ENCODE measurements at places on chromosomes 4 and X.

DNA sequence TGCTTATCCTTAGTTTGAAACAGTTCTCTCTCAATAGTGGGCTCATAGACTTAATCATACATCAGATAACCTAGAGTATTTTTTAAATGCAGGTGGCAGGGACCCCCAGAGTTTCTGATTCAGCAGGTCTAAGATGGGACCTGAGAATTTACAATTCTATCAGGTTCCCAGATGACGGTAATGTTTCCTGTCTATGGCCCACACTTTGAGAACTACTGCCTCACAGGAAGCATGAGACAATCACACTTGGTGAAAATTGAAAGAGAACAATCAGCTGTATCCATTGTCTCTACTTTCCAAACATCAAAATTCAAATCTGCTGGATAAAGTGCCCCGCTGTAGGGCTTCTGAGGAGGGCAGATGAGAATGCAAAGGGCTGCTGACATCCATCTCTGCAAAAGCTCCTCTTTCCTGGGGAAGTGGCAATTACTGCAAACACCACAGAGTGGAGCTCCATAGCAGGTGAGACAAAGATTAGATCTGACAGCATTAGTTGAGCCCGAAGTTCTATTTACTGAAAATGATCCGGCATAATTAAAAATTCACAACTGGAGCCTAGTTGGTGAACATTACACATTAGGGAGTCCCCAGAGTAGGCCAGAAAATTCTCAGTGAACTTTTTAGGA lies 187.8 kb upstream of the MBNL3 start:
- no peak for DNase-seq

GRCh38 chr4:21656832-21657231 lies 291.7 kb downstream of the KCNIP4 start:
- no peak for DNase-seq

GRCh38 chrX:38937926-38938325 lies 136.7 kb downstream of the MID1IP1 start:
- no peak for DNase-seq

DNA sequence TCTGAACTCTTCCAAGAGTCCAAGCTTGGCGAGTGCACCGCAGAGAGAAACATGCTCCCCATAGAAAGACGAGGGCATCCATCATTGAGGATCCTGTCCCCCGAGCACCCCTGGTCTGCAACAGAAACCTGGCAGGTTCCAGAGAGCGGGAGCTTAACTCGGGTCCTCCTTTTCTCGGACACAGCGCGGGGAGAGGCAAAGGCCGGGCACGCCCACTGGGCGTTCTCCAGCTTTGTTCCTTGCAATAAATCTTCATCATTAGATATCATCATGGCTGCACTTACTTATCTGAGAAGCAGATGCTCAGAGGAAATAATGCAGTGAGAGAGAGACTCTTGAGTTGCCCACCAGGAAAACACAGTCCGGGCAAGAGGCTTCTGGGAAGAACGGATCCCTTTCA lies 90.1 kb upstream of the PSAPL1 start:
- no peak for DNase-seq

DNA sequence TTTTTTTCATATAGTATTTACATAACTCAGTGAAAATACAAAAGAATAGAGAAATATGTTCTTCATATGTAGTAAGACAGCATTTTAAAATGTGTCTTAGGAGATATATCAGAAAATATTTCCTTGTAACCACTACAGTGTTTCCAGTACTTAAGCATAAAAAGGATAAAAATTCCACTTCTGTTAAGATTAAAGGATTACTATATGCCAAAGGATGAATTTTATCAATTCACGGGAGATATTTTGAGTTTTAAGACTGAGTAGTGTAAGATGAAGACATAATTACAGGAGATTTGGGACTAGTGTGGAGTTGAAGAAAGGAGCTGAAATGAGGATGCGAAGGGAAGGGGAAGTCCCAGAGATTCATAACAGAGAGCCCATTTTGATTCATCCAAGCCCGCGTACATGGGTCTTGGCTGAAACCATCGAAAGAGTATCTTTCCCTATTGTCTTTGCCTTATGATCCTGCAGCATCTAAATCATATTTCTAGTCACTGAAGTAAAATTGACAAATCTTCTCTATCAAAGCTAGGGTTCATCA lies 58.7 kb downstream of the MAD2L1 start:
- DNase-seq: no peak

GRCh38 chr4:38566806-38567398 lies 97.1 kb upstream of the KLF3 start:
- DNase-seq: no peak

DNA sequence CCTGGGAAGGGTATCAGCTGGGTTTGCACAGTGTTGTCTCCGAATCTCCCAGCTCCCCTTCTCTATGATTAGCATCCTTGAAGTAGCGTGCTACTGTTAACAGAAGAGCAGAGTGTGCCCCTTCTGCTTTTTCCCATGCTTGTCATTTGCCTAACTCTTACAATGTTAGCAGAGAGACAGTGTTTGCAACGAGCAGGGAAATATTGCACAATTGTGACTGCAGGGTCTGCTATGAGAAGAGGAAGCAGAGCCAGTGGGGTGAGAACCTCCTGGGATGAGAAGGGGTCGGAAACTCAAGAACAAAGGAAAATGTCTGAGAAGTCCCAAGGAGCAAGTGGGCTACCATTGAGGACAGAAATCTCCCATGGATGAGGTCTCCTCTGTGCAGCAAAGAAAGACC lies 7.8 kb upstream of the CHRNA9 start:
- DNase-seq: no peak

DNA sequence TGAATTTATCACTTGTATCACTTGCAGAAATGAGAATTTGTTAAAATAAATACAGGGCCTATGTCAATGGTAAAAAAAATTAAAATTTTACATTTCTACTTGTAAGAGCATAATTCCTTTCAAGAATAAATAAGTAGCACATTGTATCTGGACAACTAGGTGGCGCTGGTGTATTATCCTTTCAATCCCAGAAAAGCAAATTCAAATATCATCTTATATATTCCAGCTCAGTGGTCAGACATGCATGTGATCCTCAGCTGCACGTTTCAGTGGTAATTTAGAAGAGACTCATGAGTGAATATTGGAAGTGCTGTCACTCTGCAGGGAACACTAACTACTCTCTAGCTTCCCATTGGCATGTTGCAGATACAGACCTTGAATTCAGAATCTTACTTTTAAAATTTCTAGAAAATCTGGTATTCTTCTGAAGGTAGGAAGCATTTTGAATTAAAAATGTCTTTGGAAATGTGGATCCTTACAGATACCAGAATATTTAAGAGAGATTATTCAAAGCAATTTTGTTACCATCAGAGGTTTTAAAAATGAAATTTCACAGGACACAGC lies 1414.7 kb upstream of the TENM3 start:
- DNase-seq: no peak

- no peak for DNase-seq
Observed at GRCh38 chrX:48864210-48864609, 28.8 kb upstream of the PCSK1N start.

DNA sequence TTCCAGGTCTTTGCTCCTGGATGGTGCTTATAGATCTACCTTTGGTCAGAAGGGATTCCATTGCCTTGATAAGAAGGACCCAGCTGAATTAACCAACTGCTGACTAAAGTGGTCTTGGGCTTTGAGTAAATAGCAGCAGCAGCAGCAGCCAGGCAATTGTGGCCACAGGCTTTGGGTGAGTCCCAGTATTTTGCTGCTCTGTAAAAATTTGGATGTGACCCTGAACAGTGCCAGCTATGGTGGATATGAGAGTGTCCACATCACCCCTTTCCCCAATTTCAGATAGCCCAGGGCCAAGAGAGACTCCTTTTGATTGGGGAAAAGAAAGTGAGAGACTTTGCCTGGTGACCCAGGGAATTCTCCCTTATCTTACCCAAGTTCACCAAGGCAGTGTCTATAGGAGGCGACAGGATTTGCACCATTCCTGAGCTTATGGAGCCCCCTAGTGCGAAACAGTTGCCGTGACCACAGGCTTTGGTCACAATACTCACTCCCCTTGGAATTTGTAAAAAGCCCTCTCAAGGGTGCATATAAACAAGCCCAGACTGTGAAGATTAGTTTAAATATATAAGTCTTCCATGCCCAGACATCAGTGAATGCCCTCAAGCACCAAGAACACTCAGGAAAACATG lies 518.0 kb downstream of the TMA16 start:
- peak; percentile 25 for DNase-seq
